Psoas muscle (tissue), 8 donors: ENCODE measurements at places on chromosomes 4 and X. TPM values are rescaled to one million over a fixed set of nuclear protein-coding genes. Genes with fewer than 3 reads are reported as not detected.
A peak's percentile ranks its signal among the peaks of the same experiment; 100 is the strongest.

Gene SPANXN3
- not detected for total RNA-seq

Gene IL2RG
- total RNA-seq = 1.2 TPM

Gene SH2D1A
- total RNA-seq = not detected

Gene TRIM60
- total RNA-seq = not detected

Gene GLRB
- 2.4 TPM for total RNA-seq

Gene VCX2
- total RNA-seq = not detected

Gene CT45A3
- total RNA-seq = not detected

Gene PDLIM3
- total RNA-seq = 5,341 TPM

Gene MTCP1
- 20.4 TPM for total RNA-seq

Gene FGF5
- 0.05 TPM for total RNA-seq

Gene GATB
- total RNA-seq = 22.8 TPM

Gene TLR8
- 0.50 TPM for total RNA-seq

DNA sequence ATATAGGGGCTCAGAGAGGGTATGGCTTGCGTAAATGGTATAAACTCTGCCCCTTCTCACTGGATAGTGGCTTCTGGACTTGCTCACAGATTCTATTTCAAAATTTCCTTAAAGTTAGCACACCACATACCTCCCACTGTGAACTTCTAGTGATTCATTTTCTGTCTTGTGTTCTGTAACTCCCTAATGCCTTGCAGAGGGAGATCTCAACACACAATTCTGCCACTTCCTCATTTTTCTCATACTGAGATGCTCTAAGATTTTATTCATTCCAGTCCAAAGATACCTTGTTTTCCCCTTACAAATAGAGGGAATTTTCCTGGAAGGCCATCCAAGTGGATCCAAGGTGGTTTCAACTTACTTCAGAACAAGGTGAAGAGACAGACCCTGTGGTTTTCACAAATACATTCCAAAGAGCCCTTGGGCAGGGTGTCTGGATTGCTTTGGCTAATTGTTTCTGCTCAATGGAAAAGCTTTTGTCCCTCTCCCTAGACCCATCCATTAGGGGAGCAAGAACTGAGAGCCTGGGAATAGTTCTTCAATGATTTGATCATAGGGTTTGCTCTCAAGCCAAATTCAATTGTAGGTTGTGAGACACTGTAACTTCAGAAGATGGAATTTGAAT is 52.1 kb upstream of the CAPN6 start:
- DNase-seq = no peak
- no peak overlapping the region for H3K27ac ChIP-seq
- peaks cover 25% of the 10 kb centered on the region for H3K27me3 ChIP-seq
- H3K4me3 ChIP-seq = no peak overlapping the region

GRCh38 chr4:2792711-2793585 is at the start of gene SH3BP2:
TSS of gene SH3BP2 (plus strand) at chr4:2793085. CDS start at chr4:2820618, 27,533 bp downstream.
- H3K27me3 ChIP-seq = no peaks in the 10 kb centered on the region
- DNase-seq = peak; percentile 89
- peak within 1 kb of the TSS; percentile 15 for H3K27ac ChIP-seq
- peak within 1 kb of the TSS; percentile 70 for H3K4me3 ChIP-seq

DNA sequence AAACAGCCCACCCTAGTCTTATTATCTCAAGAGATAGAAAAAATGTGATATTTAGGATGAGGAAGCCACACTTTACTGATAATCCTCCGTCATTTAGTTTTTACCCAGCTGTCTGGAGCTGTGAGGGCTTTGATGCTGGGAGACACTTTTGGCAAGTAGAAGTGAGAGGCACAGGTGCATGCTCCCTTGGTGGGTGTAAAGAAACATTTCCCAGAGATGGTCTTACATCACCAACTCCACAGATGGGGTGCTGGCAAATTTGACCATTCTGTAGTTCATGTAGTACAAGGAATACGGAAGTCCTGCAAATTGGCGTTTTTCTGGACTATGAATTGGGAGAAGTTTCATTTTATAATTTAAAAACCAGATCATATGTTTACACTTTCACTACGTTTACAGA is 28.5 kb downstream of the TRIM61 start:
- no peaks in the 10 kb centered on the region for H3K27me3 ChIP-seq
- H3K36me3 ChIP-seq = no peaks in the 10 kb centered on the region
- H3K4me3 ChIP-seq = no peak overlapping the region
- H3K4me1 ChIP-seq = no peaks in the 10 kb centered on the region

DNA sequence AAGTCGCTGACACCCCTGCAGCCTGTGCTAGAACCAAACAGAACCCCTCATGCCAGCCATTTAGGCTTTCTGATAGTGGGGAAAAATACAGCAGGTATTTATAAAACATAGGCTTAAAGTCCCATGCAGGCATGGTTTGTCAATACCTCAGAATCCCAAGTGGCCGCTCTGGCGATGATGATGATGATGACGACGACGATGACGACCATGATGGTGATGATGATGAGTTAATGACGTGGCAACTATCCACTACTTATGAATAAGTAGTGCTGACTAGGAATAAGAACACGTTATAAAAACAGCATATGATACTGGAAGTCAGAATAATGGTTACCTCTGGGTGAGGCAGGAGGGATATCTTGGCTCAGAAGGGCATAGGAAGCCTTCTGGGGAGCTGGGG is 18.0 kb downstream of the CCDC149 start:
- no peak for DNase-seq
- no peak overlapping the region for H3K27ac ChIP-seq
- H3K4me1 ChIP-seq = no peaks in the 10 kb centered on the region

- no peak within 1 kb of the TSS for H3K27ac ChIP-seq
- DNase-seq = no peak
- H3K27me3 ChIP-seq = no peaks in the 10 kb centered on the region
- no peaks in the 10 kb centered on the region for H3K36me3 ChIP-seq
- no peak within 1 kb of the TSS for H3K4me3 ChIP-seq
- H3K4me1 ChIP-seq = no peaks in the 10 kb centered on the region
Measured at GRCh38 chrX:70422851-70423341, at the start of gene GDPD2. TSS of gene GDPD2 (plus strand) at chrX:70423314. CDS start at chrX:70424985, 1,671 bp downstream.

DNA sequence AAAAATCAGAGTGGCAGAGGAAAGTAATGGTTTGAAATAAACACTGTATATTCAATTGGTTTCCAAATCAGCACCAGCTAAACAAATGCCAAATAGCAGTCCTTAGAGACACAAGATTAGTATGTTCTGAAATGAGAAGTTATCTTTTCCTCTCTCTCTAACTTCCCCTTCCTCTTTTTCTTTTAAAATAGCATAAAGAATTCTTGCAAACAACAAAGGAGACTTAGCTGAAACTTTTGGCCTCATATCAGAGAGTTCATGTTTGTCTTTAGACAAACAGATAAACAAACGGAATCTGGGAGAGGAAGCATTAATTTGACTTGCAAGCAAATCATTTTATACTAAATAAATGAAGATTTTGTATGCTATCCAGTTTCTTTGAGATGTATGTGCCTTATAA is 399.0 kb downstream of the GBA3 start:
- no peaks in the 10 kb centered on the region for H3K4me1 ChIP-seq
- no peaks in the 10 kb centered on the region for H3K36me3 ChIP-seq
- H3K4me3 ChIP-seq = no peak overlapping the region

GRCh38 chr4:151166636-151167035 is 67.2 kb downstream of the RPS3A start:
- H3K4me1 ChIP-seq = peaks cover 6% of the 10 kb centered on the region
- no peak for DNase-seq
- peaks cover 16% of the 10 kb centered on the region for H3K36me3 ChIP-seq
- H3K27ac ChIP-seq = no peak overlapping the region
- H3K27me3 ChIP-seq = no peaks in the 10 kb centered on the region

GRCh38 chrX:125295337-125295736 is 24.3 kb upstream of the TEX13C start:
- H3K4me1 ChIP-seq = no peaks in the 10 kb centered on the region
- H3K27me3 ChIP-seq = no peaks in the 10 kb centered on the region
- H3K27ac ChIP-seq = no peak overlapping the region
- H3K36me3 ChIP-seq = no peaks in the 10 kb centered on the region

DNA sequence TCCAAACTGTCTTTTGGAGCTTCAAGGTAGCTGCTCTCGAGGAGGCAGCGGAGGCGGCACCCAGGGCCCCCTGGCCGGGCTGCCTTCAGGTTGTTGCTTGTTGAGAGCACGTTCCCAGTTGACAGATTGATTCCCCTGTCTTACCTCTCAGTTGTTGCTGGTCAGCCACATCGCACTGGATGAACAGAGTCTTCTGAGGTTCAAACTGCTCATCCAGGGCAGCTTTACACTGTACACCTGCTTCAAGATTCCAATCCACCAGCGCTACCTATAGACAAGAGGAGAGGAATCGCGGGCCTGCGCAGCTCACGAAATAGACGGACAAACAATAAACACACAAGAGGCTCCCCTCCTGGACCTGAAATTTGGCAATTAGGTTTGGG is 497 bp downstream of the HPGD start:
- DNase-seq = no peak
- H3K4me3 ChIP-seq = peak overlapping the region; percentile 72
- peaks cover 18% of the 10 kb centered on the region for H3K27me3 ChIP-seq
- no peaks in the 10 kb centered on the region for H3K4me1 ChIP-seq
- H3K36me3 ChIP-seq = no peaks in the 10 kb centered on the region

DNA sequence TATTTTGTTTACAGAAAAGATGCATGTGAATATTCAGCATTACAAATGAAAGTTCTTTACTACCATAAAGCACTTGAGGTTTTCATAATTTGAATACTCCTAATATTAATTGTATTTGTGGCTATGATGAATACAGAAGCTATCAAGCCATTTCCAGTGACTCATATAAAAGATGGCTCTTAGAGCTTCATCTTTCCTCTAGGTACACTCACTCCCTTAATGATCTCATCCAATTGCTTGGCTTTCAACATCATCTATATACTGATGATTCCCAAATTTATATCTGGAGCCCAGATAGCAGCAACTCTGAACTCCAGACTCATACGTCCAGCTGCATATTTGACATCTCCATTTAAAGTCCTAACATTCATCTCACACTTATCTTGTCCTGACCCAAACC is 183.4 kb upstream of the FAM241A start:
- DNase-seq = no peak
- H3K36me3 ChIP-seq = no peaks in the 10 kb centered on the region
- no peaks in the 10 kb centered on the region for H3K4me1 ChIP-seq
- H3K27me3 ChIP-seq = no peaks in the 10 kb centered on the region
- no peak overlapping the region for H3K27ac ChIP-seq

GRCh38 chr4:41485041-41485440 is 52.9 kb upstream of the LIMCH1 start:
- no peak overlapping the region for H3K4me3 ChIP-seq
- no peak overlapping the region for H3K27ac ChIP-seq
- peaks cover 37% of the 10 kb centered on the region for H3K4me1 ChIP-seq
- H3K36me3 ChIP-seq = no peaks in the 10 kb centered on the region

GRCh38 chrX:1355131-1356046 is 18.8 kb downstream of the IL3RA start:
- H3K27ac ChIP-seq = no peak overlapping the region
- H3K4me3 ChIP-seq = no peak overlapping the region
- no peaks in the 10 kb centered on the region for H3K4me1 ChIP-seq
- H3K27me3 ChIP-seq = no peaks in the 10 kb centered on the region

GRCh38 chr4:173508386-173509035 is 21.5 kb downstream of the HAND2 start:
- no peak for DNase-seq
- no peaks in the 10 kb centered on the region for H3K4me1 ChIP-seq
- no peak overlapping the region for H3K27ac ChIP-seq
- H3K36me3 ChIP-seq = no peaks in the 10 kb centered on the region
- H3K4me3 ChIP-seq = no peak overlapping the region

DNA sequence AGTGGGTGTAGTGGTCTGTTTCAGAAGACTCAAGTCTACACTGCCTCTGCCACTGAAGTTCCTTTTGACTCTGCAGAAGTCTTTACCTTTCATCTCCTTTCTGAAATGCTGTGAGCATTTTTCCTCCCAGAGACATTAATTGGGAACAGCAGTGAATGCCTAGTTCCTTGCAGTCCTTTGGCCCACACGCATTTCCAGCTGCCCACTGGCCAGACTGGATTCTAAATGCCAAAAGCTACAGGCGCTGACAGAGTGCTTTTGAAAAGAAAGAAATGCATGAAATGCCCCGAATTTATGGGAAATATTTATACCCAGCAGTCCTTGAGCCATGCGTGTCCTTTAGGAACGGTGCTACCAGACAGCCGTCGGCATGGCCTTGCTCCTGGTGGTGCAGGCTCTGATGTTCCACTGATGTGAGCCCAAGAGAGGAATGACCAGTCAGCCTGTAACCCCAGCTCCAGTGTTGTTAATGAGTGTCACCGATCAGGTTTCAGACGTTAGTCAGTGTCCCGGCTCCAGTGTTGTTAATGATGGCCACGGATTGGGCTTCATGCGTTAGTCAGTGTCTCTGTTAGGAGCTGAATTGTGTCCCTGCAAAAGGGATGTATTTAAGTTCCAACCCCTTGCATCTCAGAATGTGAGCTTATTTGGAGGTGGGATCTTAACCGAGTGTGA is 132.6 kb downstream of the TBL1X start:
- no peaks in the 10 kb centered on the region for H3K4me1 ChIP-seq
- no peak overlapping the region for H3K4me3 ChIP-seq
- no peak for DNase-seq
- H3K27ac ChIP-seq = no peak overlapping the region

DNA sequence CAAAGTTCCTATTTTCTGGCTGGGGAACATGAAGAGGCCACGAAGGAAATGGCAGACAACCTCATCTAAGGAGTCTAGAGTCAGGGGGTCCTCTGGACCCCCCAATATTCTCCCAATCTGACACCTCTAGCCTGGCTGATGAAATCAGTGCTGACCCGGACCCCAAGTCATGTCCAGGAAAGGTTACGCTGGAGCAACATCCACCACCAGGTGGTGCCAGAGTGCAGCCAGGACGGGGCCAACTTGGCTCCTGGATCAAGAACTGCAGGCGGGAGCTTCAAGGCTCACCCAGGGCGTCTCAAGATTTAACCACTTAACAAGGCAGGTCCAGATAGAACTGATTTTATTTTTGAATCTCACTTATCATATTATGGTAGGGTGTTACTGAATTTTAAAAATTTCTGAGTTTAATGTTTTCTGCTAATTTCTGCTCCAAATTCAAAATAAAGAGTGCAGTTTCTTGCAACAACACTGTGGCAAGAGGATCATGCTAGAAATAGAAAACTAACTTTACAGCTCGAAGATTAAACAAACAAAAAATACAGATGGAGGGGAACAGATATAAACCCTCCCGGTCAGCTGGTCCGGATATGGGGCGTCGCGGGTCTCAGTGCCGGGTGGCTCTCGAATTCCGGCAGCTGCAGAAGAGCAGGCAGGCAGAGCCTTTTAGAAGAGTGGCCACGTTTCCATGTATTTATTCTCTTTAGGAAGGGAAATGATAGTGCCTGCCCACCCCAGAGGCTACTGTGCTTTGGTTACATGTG is 135.5 kb downstream of the AFAP1 start:
- peak; percentile 90 for DNase-seq
- H3K4me3 ChIP-seq = no peak overlapping the region
- H3K4me1 ChIP-seq = peaks cover 34% of the 10 kb centered on the region
- no peaks in the 10 kb centered on the region for H3K27me3 ChIP-seq

DNA sequence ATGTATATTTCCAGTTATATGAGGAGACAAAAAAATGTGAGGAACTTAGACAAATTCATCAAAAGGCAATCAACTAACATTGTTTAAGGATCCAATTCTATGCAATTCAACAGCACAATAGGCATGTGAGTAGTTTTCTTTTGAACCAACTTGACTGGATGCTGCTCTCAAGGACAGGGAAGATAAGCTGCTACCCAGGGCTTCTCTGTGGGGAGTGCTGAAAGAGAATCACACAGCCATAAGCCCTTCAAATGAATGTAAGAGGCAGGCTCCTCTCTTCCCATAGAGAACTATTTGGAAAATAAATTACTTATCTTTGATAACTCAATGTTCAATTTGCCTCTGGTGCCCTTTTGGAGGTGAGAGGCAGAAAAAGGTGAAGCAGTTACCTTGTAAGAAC is 1413.6 kb downstream of the PCDH7 start:
- no peaks in the 10 kb centered on the region for H3K27me3 ChIP-seq
- no peak overlapping the region for H3K4me3 ChIP-seq
- no peaks in the 10 kb centered on the region for H3K4me1 ChIP-seq
- no peaks in the 10 kb centered on the region for H3K36me3 ChIP-seq
- no peak for DNase-seq
- no peak overlapping the region for H3K27ac ChIP-seq
